Activated CD8-positive, alpha-beta memory T cell treated with anti-CD3 and anti-CD28 coated beads for 1 hour (primary cell): ENCODE measurements at places on chromosomes 7 and 10.

- no peak for DNase-seq
Observed at GRCh38 chr10:129897871-129898626, 66.0 kb downstream of the EBF3 start.

DNA sequence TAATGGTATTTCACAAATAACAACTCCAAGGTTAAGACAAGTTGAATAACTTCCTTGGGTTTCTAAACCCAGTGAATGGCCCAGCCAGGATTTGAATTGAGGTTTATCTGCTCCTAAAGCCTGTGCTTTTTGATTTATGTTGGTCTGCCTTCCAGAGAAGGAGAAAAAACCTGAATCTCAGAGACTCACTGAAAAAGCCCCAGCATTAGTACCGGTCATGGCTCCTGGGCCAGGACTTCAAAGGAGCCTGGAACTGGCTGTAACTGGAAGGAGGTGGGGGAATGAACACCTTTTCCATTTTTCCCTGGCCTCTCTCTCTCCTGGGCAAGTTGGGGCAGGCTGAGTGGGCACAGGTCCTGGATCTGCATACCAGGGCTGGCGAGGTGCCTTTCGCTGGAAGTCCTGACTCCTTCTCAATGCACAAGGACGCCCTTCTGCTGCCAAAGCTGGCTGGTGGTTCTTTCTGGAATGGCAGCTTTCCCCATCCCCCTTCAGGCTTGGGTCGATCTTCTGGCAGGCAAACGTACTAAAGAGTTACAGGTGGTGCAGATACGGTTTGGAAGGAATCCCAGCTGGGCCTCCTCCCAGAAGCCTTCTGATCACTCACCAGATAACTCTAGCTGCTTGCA, 268.2 kb downstream of the PTEN start:
- DNase-seq = no peak

GRCh38 chr10:88820748-88821401, 18.3 kb downstream of the LIPM start:
- no peak for DNase-seq

DNA sequence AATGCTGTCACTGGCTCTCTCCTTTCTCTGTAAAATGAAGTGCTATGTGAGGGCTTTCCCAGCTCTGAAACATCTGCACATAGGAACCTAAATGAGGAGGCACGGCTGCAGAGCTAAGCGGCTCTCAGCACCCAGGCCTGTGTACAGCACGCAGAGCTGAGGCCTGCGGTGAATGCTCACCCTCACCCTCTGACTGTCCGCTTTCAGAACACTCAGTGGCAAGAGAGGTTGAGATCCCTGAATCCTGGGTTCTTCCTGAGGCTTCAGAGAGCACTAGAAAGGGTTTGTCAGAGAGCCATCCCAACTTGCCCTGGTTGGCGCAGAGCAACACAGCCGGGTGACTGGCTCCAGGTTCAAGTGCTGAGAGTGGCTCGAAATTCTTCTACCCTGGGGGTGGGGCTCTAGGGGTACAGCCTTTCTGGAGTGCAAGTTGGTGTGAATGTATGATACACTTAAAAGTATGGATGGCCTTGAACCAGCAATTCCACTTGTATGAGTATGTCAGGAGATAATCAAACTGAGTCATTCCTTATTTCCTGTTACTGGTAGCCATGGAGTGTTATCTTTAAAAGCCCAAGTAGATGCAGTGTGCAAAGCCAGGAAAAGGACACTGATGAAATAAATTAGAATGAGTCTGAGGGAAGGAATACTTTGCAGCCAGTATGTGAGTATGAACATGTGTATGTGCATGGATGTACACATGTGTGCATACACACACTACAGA, 1.7 kb upstream of the CCDC201 start:
- no peak for DNase-seq

- no peak for DNase-seq
Observed at GRCh38 chr10:133590970-133591359, 25.6 kb upstream of the SYCE1 start.

DNA sequence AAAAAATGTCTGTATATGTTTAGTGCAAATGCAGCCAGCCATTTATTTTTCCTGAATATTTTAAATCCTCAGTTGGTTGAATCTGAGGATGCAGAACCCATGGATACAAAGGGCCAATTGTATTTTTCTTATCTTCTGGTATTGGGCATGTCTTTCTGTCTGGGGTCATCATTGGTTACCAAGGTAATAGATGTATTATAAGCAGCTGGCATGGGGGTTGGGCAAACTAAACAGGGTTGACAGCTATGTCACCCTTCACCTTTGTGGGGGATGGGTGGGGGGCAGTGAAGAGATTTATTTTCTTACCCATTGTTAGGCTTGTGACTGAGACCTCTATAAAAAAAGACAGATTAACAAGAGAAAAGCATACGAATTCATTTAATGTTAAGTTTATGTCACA, 38.8 kb downstream of the CDHR3 start:
- no peak for DNase-seq

DNA sequence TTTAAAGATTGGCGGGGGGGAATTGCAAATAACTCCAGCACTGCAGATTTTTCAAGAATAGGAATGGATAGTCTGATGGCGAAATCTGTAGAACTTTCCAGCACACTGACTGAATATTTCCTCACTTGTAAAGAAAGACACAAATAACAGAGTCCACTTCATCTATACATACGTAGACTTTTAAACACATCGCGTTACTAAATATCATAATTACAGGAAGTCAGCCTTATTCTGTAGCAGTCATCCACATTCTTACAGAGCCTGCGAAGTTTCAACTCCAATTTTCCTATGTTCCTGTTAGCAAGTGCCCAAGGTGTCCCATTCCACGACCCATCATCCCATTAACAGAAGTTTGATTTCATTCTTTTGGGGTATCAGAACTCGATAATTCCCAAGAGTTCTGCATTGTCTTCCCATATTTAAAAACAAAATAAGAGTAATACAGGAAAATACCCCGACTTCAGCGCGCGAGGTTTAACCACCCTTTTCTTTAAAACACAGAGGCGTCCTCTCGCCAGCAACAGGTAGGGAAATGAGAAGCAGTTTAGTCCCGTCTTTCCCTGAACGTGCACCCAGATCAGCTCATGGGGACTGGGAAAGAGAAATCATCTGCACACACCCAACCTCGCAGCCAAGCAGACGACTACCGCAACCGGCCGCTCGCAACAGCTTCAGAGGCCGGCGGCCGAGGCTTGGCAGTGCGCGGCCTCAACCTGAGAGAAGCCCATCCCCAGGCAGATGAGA, 880 bp downstream of the HERC4 start:
- no peak for DNase-seq
